Left lung (tissue), 14 donors: ENCODE measurements at places on chromosomes 3 and 15. TPM values are rescaled to one million over a fixed set of nuclear protein-coding genes. Genes with fewer than 3 reads are reported as not detected.

NT5DC2 gene
- polyA plus RNA-seq = 365 TPM

EPHB3 gene
- polyA plus RNA-seq = 29.2 TPM

ANKUB1 gene
- 0.36 TPM for polyA plus RNA-seq

CHRFAM7A gene
- polyA plus RNA-seq = 6.2 TPM

SLC28A2 gene
- polyA plus RNA-seq = 0.99 TPM

FANCD2 gene
- 18.0 TPM for polyA plus RNA-seq

GPR87 gene
- not detected for polyA plus RNA-seq

NEK11 gene
- 20.5 TPM for polyA plus RNA-seq

FAM240A gene
- polyA plus RNA-seq = not detected

SLC41A3 gene
- 66.2 TPM for polyA plus RNA-seq

- DNase-seq = no peak
Observed at GRCh38 chr3:66554178-66554577, 53.4 kb upstream of the LRIG1 start.

DNA sequence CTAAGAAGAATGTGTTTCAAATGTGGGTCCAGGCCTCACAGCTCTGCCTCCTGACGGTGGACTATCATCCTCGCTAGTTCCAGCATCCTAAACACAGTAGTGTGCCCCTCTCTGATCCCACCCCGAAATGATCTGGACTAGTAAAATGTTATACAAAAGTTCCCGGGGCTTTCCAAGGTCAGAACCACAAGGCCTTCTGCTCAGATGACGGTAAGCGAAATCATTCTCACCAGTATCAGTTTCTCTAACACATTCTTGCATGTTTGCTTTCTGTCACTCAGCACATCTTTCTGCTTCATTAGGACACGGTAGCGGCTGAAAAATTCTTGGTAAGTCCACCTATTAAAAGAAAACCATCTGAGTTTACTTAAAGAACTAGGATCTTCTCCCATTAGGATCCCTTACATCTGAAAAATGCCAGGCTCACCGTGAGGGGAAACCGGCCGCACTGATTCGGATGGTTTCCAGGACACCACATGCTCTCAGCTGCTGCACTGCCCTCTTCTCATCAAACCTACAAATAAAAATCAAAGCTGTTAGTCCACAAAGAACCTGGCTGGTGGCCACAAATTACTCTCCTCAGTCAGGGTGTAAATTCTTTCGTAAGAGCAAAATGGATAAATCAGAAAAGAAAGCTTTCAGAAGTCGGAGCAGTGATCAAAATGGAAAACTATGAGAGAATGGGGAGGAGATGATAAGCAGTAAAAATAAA lies 83.9 kb upstream of the MYO5C start:
- no peak for DNase-seq

- peak; percentile 76 for DNase-seq
Observed at GRCh38 chr15:69976366-69976994, 121.2 kb downstream of the TLE3 start.

DNA sequence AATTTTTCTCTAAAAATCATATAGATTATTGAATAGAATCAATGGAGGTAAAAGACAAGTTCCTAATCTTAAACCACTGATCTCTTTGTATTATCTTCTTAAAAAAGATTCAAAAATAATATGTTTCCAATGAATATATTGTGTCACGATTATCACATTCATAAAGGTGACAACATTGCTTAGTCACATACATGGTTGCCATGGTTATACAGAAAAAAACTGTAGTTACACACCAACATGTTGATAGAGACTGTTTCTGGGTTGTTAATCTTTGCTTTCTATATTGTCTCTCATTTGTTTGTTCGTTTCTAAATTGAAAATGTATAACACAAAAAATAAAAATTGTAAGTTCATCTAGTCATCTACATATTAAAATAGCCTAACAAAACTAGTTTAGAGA lies 376.0 kb upstream of the ALCAM start:
- DNase-seq = no peak

GRCh38 chr3:43624619-43625305 lies 3.0 kb upstream of the ANO10 start:
- DNase-seq = no peak

GRCh38 chr3:78141269-78141668 lies 1101.4 kb downstream of the ROBO2 start:
- DNase-seq = no peak

- no peak for DNase-seq
Observed at GRCh38 chr15:78682693-78683410, 41.8 kb upstream of the CHRNB4 start.

DNA sequence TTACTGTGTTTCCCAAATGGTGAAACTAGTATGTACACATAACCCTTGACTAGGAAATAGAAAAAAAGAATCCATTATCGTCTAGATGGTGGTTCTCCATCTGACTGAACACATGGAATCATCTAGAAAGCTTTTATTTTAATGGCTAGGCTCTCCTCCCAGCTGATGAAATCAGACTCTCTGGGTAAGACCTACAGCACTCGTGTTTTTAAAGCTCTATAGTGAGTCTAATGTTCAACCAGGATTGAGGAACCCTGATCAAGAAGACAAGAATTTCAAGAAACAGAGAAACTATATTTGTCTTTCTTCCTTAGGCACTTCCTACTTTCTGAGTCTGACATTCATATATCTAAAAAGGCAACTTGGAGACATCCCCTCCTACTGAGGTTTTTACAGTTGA lies 118.8 kb downstream of the TMCO5A start:
- DNase-seq = no peak

- peak; percentile 72 for DNase-seq
Observed at GRCh38 chr15:90174140-90174875, 26.8 kb upstream of the SEMA4B start.

- DNase-seq = no peak
Observed at GRCh38 chr3:135887220-135887619, 78.3 kb upstream of the PPP2R3A start.

DNA sequence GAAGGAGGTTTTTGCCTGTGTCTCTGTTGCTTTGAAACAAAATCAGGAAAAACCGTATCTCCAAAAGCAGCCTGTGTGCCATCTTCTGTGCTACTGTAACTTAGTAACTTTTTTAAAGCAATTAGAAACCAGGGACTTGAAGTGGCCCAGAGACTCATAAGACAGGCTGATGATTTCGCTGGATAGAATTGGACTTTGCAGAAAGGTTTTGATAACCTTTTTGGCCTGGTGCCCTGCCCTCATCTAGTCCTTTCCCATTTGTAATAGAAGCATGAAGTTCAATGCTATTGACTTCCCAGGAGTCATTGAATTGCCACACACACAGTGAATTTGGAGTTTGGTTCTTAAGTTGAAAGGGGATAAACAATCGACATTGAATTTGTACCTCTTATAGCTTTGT lies 157.2 kb downstream of the PTPRG start:
- DNase-seq = no peak

- no peak for DNase-seq
Observed at GRCh38 chr3:122105626-122106025, 50.5 kb downstream of the CD86 start.

GRCh38 chr3:197224034-197224444 lies 74.4 kb downstream of the DLG1 start:
- DNase-seq = no peak

- DNase-seq = no peak
Observed at GRCh38 chr15:74816624-74817369, 4.2 kb downstream of the LMAN1L start.
